HCT116 (cell line): ENCODE measurements at places on chromosomes 2 and 18.

- no peak overlapping the region for H3K27ac ChIP-seq
Measured at GRCh38 chr2:27901234-27901633, 10.7 kb downstream of the BABAM2 start.

DNA sequence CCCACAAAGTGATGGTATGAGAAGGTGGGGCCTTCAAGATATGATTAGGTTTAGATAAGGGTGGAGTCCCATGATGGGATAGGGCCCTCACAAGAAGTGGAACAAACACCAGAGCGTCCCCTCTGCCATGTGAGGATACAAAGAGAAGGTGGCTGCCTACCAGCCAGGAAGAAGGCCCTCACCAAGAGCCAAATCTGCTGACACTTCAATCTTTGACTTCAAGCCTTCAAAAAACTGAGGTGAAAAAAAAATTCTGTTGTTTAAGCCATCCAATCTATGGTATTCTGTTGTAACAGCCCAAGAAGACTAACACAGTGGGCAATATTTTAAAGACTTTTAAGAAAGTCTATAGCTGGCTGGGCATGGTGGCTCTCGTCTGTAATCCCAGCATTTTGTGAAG is 522.1 kb downstream of the NRXN1 start:
- H3K4me3 ChIP-seq = no peak overlapping the region
- DNase-seq = no peak
- no peaks in the 10 kb centered on the region for H3K4me1 ChIP-seq

DNA sequence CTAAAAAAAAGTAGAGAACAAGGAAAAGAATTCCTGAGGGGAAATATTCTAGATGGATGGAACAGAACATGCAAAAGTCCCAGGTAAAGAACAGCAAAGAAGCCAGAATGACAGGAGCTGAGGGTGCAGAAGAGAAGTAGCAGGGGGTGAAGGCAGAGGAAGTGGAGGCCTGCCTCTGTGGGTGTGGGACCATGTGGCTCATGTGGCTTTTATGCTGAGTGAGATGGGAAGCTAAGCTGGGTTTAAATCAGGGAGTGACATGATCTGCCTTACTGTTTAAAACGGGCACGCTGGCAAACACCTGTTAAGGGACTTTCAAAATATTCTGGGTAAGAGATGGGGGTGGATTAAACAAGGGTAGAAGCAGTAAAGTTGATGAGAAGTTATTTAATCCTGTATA is 40.0 kb downstream of the GKN2 start:
- H3K27me3 ChIP-seq = no peaks in the 10 kb centered on the region
- no peak overlapping the region for H3K27ac ChIP-seq
- peaks cover 14% of the 10 kb centered on the region for H3K4me1 ChIP-seq
- no peak for DNase-seq
- no peaks in the 10 kb centered on the region for H3K36me3 ChIP-seq

DNA sequence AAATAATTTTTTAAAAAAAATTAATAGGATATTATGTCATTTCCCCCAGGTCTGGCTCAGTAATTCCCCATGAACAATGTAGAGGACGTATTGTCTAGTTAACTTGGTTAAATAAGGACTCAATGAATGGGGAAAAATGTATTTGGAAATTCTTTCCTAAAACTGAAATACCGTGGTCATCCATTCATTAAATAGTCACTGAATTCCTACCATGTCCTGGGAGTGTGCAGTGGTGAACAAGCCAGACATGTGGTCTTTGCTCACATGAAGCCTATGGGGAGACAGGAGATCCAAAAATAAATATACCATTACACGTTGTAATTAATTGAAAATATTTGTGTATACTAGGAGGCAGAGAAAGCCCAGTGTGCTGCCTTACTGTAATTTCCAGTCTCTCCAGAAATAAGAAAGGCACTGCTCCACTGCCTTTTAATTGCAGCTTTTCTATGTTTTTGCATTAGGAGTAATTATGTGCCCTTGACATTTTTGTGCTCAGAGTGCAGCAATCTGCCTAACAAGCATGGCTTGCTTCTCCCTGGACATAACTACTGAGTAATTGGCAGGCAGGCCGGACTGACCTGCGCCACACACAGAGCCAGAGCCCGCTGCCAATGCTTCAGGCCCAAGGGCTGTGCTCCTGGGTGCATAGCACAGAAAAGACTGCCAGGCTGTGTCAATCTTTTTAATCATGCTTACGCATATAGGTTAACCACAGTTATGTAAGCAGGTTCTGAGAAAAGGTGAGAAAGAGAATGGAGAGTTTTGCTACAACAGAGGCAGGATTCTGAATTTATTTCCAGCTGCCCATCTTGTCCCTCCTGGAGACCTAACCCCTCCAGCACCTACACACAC is 22.2 kb upstream of the TTC39C start:
- H3K4me1 ChIP-seq = peaks cover 6% of the 10 kb centered on the region
- no peaks in the 10 kb centered on the region for H3K36me3 ChIP-seq
- no peak overlapping the region for H3K4me3 ChIP-seq

DNA sequence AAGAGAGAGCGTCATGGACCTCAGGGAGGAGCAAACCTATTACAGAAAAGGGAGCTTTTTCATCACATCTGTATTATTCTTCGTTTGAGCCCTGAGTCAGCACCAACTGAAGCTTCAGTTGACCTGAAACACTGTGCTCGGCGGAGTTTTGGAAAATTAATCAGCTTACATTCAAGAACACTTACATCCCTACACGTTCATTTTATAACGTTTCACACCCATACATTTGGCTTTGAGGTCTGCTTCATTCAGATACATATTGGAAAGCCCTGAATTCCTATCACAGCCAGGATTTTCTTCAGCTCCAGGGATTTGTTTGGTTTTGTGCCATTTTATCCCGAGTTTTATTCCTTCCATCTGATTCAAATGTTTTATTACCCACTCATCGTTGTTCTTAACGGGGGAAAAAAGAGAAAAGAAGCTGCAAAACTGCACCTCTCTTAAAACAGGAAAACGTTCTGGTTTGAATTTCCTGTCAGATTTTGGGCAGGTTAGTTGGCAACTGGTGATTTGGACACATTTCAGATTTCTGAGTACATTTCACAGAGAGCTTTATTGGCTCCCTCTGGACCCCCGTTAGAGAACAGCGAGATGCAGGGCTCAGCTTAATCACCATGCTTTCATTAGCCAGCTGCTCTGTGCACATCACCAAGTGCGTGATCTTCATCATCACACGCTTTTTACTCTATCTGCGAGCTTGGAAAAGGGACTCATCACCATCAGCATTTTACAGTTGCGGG is 88.8 kb downstream of the CDC42EP3 start:
- no peak overlapping the region for H3K4me3 ChIP-seq
- no peaks in the 10 kb centered on the region for H3K36me3 ChIP-seq
- no peaks in the 10 kb centered on the region for H3K27me3 ChIP-seq
- no peak for DNase-seq
